ENCODE measurements at places on chromosomes 5 and 9. TPM values are rescaled to one million over a fixed set of nuclear protein-coding genes. Genes with fewer than 3 reads are reported as not detected.

Gene KCNT1
- not detected for total RNA-seq

Gene SOX30
- not detected for total RNA-seq

GRCh38 chr9:85163825-85164224 is 494.3 kb downstream of the NTRK2 start:
- DNase-seq = no peak

DNA sequence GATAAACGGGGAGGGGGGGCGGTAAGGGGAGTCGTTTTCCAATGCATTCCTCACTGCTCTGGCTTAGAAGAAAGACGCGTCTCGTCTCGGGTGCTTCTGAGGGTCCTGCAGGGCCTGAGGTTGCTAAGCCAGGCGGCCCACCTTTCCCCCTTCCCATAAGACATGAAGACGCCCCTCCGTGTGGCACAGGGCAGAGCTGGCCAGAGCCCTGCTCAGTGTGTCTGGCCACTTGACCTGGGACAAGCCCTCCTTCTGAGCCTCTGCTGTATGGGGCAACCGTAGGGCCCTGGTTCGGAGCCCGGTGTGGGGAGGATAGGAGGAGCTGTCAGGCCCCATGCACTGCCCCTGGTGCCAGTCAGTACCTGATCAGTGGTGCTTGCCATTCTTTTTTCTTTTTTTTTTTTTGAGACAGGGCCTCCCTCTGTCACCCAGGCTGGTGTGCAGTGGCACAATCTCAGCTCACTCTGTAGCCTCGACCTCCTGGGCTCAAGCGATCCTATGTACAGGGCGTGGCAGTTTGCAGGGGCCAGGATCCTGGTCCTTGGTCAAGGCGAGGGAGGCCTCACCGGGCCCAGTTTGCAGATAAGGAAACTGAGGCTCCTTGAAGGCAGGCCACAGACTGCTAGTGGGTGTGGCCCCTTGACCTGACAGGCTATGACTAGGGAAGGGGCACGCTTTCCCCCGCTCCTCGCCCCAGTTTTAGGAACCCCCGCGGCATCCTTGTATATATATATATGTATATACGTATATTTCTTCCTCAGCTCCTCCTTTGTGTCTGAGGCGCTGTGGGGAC is 172.3 kb upstream of the IER5L start:
- DNase-seq = no peak

Gene FOXI1
- 0.59 TPM for total RNA-seq

Gene TRPM3
- total RNA-seq = not detected

GRCh38 chr5:178230879-178231538 is 1.6 kb downstream of the PHYKPL start:
- peak; percentile 76 for DNase-seq

DNA sequence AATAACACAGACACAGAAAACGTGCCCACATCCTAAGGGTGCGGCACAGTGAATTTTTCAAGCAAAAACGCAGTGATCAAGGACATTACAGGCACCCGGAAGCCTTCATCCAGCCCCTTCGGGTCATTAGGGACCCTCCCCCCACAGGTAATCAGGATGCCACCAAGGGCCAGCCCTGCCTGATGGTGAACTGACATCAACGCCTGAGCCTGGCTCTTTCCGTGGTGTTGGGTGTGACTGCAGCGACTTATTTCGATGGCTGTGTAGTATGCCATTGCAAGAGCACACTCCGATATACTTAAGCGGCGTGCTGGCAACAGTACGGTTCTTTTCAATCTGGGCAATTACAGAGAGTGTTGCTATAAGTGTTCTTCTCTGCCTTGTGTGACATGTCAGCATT is 310.0 kb upstream of the IRX1 start:
- no peak for DNase-seq

Gene C5orf58
- total RNA-seq = not detected

- no peak for DNase-seq
These were observed 204.9 kb downstream of the ZSWIM6 start for GRCh38 chr5:61536922-61537321.

Gene PCA3
- not detected for total RNA-seq

Gene RNF44
- total RNA-seq = 0.17 TPM

- no peak for DNase-seq
These were observed 195.6 kb upstream of the RAI14 start for GRCh38 chr5:34460496-34460895.

DNA sequence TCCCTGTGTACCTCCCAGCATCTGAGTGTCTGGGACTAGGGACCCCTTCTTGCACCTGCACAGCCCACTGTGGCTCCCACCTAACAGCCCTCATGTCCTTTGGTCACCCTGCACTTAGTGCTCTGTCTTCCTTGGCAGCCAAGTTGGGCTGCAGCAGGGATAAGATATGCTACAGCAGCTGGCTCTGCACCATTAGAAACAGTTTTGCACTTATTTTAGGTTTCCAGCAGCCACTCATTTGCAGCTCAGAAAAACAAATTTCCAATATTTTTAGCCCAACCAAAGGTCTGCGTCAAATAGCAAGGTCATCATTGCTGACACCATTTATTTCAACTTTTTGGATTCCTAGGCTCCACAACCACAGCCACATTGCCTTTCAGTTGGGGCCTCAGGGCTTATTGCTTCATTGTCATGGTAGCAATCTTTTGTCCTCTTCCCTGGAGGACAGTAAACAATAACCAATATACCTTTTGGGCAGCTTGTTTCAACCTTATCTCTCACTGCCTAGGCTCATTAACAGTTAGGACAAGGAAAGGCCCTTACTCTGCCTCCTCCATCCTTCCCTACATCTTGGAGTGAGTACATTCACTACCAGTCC is 263.9 kb downstream of the COX7C start:
- DNase-seq = no peak

Gene PCDHGA4
- total RNA-seq = 0.23 TPM

DNA sequence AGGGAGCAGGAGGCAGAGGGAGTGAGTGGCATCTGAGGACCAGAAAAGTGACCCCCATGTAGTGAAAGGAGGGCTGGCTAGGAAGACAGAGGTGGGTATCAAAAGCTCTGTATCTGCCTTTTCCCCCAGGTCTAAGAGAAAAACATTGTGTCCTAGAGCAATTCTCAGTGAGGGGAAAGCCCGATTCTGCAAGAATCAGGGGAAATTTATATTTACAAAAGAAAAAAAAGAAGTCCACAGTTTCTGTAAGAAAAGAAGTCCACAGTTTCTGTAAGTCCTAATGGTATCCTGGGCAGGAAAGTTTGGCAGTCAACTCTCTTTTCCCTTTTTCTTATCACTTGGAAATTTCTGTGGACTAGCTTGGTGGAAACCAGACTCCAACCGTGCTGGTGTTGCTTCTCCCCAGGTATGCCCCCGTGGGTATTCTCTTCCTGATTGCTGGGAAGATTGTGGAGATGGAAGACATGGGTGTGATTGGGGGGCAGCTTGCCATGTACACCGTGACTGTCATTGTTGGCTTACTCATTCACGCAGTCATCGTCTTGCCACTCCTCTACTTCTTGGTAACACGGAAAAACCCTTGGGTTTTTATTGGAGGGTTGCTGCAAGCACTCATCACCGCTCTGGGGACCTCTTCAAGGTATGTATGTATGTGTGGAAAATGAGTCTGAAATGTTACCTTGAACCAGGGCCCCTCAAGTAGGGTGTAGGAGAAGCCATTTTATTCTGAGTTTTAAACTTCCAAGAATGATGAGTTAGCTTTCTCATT is 73.0 kb downstream of the SLC1A3 start:
- DNase-seq = no peak

DNA sequence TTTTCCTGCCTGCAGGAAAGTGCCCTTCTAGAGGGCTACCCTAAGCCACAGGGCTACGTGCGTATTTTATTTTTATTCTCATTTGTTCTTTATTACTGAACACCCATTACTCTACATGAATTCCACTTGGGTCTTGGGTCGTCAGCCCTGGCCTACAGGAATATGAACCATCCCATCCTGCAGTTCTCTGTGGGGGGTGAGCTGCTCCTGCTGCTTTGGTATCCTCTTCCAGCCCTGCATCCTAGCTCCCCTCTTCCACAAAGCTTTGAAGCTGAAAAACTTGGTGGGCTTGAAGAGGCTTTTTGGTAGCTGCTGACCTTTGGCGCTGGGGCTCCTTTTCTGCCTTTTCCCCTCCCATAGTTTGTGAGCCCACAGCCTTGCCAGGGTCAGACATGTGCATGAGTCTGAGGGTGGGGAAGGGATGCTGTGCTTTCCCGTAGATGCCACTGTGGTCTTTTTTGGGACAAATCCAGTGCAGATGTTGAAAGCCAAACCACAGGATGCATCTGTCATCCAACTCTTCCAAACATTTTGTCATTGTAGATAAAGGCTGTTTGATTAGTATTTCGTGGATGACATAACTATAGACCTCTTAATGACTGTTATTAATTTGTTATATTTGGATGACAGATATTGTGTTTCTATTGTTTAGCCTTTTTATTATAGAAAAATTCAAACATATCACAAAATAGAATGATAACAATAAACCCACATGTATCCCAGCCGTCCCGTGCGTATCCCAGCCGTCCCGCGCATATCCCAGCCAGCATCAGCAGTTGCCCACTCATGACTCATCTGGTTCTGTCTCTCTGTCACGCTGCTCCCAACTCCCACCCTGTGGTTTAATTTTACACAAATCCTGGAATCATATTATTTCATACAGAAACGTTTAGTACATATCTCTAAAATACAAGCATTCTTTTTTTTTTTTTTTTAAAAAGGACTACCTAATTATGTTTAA is 43.9 kb downstream of the SLC46A2 start:
- DNase-seq = peak; percentile 57

Gene HTR4
- total RNA-seq = not detected

Gene SH3GL2
- total RNA-seq = not detected

Gene DELE1
- 84.9 TPM for total RNA-seq

Gene BTNL3
- not detected for total RNA-seq

Gene GOLM1
- total RNA-seq = 37.9 TPM

DNA sequence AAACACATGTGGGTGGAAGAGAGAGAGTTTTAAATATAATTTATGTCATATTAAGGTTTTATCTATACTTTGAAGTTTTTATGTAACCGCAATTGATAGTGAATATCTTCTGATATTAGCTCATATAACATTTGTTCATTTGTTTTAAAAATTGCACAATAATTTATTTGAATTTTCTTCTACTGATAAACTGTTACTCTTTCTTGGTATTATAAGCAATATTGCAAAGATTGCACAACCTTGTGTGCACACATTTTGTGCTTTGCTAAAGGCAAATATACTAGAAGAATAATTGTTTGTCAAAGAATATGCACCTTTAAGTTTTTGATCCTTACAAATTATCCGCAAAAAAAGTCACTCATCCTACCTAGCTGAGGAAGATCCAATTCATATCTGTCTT is 275.7 kb downstream of the TLR4 start:
- no peak for DNase-seq

DNA sequence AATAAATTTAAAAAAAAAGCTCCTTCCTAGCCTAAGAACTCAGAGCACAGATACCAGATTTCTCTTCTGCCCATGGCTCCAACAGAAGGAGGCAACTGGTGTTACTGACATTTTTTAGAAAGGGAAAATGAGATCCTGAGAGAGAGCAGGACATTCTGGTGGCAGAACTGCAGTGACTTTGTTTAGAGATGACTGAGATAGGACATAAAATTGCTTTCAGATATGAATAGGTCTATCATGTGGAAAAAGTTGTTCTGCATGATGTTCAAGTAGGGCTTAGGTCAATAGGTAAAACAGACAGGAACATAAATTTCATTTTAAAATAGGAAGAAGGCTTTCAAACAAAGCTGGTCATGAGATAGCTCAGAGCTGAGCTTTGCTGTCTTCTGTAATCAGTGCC is 49.6 kb downstream of the NIPAL4 start:
- DNase-seq = no peak

- no peak for DNase-seq
These were observed 145.0 kb upstream of the SMC2 start for GRCh38 chr9:103949096-103949495.

- no peak for DNase-seq
These were observed 15.6 kb downstream of the PRDM6 start for GRCh38 chr5:123104607-123105006.

DNA sequence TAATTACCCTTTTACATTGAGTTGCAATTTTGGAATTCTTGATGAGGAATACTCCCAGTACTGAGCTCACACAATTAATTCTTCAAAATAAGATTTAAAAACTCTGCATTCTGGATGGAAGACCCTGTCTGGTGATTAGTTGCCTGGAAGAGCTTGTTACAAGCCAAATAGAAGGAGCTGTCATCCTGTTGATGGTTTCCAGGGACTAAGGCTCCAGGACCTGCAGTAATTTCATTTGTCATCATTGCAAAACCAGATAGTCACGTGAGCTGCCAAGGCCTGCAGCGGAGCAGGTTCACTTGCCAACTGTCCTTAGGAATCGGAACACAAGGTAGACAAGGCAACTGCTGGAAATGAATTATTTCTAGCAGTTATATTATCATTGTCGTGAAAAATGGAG is 597.7 kb downstream of the CCDC171 start:
- DNase-seq = no peak

DNA sequence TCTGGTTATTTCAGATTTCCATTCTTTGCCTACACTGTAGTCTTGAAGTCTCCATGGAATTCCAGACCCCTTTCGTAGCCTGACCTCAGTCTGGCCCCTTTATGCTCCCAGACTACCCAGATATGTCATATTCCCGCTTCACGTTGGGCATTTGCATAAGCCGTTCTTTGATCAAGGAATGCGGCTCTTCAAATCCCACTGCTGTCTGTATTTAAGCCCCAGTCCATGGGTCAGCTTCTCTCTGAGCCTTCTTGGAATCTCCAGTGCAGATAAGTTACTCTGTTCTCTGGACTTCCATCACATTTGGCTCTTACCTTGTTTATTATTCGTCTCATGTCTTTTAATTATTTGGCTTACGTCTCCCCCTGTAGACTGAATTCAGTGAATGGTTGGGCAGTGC is 97.4 kb downstream of the PARP8 start:
- DNase-seq = no peak

Gene APBA1
- under 0.01 TPM for total RNA-seq
